ENCODE measurements at places on chromosomes 1 and 21.

GRCh38 chr1:9600861-9601834 is 12.4 kb downstream of the TMEM201 start:
- no peak for DNase-seq

GRCh38 chr1:199007423-199007822 is 368.6 kb downstream of the PTPRC start:
- no peak for DNase-seq

DNA sequence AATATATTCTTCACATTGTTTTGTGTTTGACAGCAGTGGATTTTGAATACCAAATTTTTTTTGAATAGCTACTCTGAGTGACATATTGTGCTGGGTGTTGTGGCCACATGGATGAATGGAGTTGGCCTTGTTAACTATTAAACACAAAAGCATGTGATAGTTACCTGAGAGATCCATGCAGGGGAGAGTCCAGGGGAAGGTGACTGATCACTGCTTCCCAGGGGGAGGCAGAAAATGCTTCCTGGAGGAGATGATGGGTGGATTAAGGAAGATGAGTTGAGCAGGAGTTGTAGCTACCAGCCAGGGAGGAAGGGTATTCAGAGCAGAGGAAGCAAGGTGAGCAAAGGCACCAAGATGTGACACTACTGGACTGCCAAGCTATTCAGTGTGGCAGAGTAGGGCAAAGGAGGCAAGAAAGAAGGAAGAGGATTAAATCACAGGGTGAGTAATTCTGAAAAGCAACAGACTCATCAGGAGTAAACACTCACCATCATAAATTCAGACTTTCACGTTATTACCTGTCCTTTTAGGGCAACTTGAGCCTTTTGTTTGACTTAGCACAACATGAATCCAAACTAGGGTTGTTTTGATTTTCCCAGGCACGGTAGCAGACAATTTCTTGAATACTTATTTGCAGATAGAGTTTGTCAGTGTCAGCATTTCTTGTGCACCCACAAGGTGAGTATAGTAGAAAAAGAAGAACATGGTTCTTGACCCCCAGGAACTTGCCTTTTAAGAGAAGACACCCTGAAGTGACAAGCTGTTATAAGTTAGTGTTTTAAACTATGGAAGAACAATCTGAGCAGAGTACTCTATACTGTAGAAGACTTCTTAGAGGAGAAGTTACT is 4.2 kb downstream of the CD46 start:
- no peak for DNase-seq

DNA sequence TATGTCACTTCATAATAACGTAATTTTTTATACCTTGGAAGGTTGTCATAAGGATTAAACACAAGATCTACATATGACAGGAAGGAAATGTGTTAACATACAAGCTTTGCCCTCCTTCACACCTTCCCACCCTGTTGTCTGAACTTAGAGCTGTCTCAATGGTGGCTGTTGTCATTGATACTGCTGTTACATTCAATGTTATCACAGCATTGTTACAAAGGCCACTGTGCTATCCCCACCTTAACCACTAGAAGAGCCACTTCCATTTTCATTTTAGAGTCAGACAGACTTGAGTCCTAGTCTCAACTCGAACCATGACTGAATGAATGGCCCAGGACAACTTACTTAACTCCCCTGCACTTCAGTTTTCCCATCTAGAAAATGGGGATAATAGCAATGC is 31.2 kb downstream of the TAS1R2 start:
- DNase-seq, result no peak

GRCh38 chr1:224432672-224433040 is 1.9 kb downstream of the WDR26 start:
- peak; percentile 45 for DNase-seq

GRCh38 chr1:47918257-47918867 is 78.8 kb downstream of the TRABD2B start:
- DNase-seq, result peak; percentile 77

- no peak for DNase-seq
Measured at GRCh38 chr1:107626073-107626796, 338.7 kb downstream of the VAV3 start.

- no peak for DNase-seq
Measured at GRCh38 chr21:39467746-39468145, 16.0 kb downstream of the SH3BGR start.

DNA sequence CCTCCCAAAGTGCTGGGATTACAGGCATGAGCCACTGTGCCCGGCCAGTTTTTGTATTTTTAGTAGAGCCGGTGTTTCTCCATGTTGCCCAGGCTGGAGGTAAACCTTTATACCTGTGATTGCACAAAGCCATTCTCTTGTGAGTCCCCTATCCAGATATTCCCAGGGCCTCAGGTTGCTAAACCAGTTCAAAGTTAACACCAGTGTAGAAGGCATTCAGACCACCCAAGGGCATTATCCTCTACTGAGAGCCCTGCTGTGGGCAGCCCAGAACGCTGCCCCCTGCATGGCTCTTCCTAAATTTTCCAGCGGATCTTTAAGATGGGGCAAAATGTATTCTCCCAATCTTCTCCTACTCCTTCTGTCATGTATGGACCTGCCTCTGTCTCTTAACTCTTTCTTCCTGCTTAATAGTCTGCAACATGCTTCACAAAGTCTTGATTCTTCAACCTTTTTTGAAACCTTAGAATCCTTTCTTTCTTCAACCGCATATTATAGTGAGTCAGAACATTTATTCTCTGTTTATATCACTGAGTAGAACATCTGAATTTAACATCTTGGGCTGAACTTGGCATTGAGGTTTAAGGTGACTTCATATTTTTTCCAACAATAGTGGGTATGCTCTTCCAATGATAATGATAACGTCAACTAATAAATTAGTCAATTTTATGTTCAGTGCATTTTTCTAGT is 36.0 kb downstream of the UBE4B start:
- no peak for DNase-seq

DNA sequence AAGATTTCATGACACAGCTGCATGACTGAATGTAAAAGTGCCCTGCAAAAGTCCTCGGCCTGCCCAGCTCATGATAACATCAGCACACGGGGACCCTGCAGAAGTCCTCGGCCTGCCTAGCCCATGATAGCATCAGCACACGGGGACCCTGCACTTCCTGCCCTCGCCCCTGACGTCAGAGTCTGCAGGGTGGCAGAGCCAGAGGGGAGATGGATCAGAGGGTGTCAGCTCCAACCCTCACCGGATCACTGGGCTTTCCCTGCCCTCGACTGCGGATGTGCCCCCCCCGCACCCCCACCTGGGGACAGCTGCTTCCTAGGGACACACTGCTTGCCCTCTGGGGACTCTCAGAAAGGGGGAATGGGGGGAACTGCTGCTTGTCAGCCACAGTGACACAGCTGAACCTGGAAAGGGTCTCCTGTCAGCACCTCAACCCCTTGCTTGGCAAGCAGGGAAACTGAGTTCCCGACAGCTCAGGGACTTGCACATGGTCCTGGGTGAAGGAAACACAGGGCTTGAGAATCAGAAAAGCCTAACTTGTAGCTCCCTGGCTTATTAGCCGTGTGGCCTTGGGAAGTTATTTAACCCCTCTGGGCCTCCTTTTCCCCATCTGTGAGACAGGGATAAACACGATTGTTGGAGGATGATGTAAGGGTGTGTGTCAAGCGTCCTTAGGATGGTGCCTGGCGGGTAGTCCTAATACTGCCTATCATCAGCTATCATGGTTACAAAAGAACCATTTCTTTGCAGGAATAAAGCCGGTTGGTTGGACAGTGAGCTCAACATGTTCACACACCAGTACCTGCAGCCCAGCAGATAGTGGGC is 8.3 kb upstream of the MIIP start:
- no peak for DNase-seq

DNA sequence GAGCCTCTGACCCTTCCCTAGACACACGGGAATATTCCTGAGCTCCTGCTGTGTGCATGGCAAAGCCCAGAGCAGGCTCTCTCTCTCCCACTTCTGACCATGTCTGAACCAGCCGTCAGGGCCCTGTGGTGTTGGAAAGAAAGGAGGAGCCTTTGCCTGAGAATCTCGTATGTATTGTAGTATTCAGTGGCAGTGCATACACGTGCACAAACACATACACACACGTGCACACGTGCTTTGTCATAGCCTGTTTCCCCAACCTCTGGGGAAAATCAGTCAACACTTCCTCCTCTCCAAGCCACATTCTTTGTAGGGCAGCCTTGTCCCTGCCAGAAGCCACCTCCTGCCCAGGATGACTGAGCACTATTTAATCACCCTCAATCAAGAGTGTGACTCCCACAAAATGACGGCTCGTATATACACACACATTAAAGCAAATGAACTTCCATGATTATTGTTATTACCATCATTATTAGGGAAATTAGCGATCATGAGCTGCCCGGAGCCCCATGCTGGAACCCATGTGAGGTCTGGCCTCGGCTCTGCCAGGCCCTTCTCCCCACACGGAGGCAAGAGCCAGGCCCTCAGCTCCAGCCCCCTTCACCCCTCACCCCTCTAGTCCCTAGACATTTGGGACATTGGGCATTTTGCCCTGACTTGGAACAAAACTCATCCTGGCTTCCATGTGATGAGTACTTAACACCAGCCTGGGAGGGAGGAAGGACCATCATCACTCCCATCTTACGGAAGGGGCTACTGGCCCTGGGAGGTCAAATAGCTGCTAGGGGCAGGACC is 331.9 kb downstream of the NPHP4 start:
- DNase-seq, result peak; percentile 48

GRCh38 chr1:164983023-164983650 is 373.4 kb downstream of the LMX1A start:
- DNase-seq, result no peak

DNA sequence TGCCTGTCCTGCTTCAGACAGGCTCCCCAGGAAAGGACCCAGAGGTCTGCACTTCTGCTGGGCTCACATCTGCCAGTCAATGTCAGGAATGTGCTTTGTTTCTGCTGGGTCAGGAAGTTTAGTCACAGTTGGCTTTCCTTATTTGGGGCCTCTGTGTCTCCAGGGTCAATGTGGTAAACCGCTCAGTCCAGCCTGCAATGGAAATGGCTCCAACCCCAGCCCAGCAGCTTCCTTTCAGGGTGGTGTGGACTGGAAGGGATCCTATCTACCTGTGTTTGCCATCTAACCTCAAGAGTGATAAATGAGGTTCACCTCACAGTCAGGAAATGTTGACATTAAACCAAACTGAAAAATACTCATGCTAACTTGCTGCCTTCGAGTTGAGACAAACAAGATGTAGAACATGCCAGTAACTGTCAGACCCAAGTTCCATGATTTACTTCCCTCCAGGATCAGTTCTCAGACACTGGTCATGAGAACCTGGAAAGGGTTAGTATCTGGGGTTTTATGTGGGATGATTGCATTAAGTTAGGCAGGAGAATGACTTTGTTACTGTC is 20.3 kb downstream of the ENO1 start:
- peak; percentile 41 for DNase-seq

- DNase-seq, result no peak
Measured at GRCh38 chr1:214544791-214545190, 6.6 kb downstream of the PTPN14 start.

- DNase-seq, result no peak
Measured at GRCh38 chr1:68453060-68453670, 3.4 kb upstream of the RPE65 start.

DNA sequence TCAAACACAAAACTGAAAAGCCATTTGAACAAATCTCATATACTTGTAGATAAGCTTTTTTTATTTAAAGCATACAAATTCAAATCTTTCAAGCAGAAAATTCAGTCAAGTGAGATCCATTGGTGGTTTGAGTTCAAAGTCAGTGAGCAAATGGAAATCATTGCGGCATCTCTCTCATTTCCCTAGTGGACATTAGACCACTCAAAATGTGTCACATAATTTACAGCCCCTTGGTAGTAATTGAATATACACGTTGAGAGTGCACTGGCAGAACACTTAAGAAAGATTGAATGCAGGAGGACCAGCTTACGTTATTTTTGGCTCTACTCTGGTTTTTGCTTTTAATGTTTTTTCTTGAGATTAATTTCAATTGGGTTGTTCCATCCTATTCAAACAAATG is 633.7 kb downstream of the USP25 start:
- peak; percentile 24 for DNase-seq

GRCh38 chr1:90387805-90388204 is 329.3 kb downstream of the BARHL2 start:
- peak; percentile 30 for DNase-seq

- no peak for DNase-seq
Measured at GRCh38 chr1:224622831-224623230, 6.7 kb downstream of the CNIH3 start.

DNA sequence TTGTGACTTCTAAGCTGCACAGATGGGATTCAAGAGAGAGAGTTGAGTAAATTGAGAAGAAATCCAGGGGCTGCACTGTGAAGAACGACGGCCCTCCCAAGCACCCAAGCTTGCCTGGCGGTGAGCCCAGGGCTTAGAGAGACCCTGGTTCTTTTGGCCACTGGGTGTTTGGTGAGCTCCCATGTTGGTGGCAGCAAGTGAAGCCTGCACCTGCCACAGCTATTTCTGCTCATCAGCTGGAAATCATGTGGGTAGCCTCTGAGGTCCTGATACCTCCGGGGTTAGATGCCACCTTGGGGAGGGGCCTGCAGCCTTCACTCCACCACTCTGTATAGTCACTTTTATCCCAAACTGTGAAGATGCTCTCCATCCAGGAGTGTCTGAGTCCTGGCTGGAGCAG is 6.2 kb upstream of the BTG2 start:
- DNase-seq, result no peak

GRCh38 chr1:59730759-59731478 is 83.8 kb upstream of the HOOK1 start:
- peak; percentile 91 for DNase-seq

- DNase-seq, result no peak
Measured at GRCh38 chr1:232635778-232636356, 5.9 kb upstream of the SIPA1L2 start.

GRCh38 chr1:21491488-21492355 is 17.5 kb upstream of the ALPL start:
- peak; percentile 66 for DNase-seq

DNA sequence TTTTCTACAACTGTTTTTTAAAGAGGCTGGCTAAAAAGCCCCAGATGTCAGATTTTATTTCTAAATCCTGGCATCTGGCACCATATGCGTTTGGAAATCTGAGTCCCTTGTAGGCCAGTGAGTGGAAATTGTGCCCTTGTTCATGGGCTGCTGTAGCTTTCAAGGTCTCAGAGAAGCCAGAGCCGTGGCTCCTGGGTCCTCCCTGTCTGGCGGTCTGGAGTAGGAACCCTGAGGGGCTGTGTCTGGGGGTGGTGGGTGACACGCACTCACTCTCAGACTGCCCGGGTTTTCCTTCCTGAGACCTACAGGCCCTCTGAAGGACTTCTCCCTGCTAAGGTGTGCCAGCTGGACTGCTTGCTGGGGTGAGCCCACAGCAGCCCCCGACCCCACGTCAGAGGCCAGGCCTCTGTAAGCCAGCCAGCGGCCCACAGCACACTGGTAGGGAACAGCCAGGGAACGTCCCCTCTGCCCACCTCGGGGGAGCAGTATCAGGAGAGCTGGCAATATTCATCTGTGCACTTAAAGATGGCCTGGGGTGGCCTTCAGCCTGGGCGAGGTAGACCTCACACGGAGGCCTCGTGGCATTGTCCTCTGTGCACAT is 151.5 kb downstream of the PEX14 start:
- DNase-seq, result no peak

- DNase-seq, result peak; percentile 2
Measured at GRCh38 chr1:189958756-189959155, 518.9 kb downstream of the BRINP3 start.
